ENCODE measurements at places on chromosomes 7 and 10.

DNA sequence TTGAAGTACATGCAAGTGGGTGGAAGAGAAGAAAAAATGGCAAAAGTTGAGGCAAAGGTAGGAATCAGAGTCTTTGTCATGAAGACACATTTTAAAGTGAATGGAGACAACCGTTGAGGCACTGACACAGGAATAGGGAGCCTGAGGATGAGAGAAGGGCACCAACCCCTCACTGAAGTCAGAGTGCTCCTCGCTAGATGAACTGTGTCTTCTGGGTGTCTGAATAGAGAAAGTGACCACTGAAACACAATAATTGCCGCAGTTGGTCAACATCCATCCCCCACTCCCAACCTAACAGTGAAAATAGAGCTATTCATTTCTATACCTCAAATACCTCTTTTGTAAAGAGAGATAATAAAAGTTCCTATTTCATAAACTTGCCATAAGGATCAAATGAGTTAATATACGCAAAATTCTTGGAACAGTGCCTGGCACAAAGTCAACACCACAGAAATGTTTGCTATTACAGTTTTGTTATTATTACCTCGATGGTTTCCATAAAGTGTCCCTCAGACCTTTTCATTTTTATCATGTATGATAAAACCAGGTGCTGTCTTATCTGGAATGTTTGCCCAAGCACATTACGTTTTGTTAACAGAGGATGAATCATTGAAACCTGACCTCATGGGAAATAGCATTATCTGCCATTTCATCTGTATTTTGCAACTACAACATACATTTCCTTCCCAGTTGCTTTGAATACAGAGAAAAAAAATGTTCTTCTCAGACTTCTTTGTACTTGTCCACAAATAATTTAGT lies 61.8 kb upstream of the SP4 start:
- DNase-seq = no peak

GRCh38 chr10:101222683-101223273 lies 6.5 kb downstream of the LBX1 start:
- DNase-seq = no peak

DNA sequence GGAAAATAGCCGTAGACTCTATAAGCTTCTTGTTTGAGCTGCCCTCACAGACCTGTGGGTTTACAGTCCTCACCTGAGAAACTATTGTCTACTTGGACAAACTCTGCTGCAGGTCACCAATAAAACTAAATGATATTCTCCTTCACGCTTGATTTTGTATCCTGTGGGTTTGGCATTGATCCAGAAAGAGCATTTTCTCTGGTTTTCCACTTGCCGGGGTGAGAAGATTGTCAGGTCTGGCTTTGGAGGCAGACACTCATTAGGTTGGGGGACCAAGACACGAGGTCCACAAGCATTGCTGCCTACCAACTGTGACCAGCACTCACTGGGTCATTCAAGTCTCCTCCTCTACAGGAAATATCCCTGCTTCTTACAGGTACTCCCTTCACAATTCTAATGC lies 68.5 kb downstream of the CDC14C start:
- DNase-seq = no peak

GRCh38 chr10:4719036-4719435 lies 107.0 kb upstream of the AKR1E2 start:
- DNase-seq = no peak

DNA sequence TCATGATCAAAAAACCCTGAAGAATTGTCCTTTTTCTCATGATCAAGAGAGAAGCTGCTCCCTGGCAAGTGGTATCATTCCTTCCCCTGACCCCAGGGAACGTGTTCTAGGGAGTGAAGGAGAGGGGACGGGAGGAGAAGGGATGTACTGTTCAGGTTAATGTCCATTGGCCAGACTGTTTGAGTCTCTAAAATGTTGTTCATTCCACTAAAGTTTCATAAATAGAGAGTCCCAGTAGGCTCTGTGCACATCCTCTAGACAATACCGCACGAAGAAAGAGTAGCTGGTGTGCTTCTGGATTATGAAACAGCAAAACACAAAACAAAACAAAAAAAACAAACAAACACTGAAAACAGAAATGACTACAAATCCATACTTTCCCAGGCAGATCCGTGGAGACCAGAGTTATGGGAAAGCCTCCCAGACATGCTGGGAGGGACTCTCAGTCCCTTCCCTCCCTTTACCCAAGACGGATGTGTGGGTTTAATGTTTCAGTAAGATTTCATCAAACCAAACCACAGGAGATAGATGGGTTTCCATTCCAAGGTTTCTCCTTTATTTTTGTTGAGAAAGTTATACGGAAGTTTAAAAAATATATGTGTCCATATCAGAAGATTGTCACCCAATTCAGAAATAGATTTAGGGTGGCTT lies 66.5 kb upstream of the TNS3 start:
- DNase-seq = no peak

- no peak for DNase-seq
Measured at GRCh38 chr7:151721694-151722093, 155.2 kb downstream of the PRKAG2 start.

GRCh38 chr7:102407910-102408309 lies 11.7 kb downstream of the PRKRIP1 start:
- no peak for DNase-seq

GRCh38 chr10:79436066-79436849 lies 9.2 kb downstream of the ZCCHC24 start:
- no peak for DNase-seq

GRCh38 chr7:143235561-143235960 lies 13.7 kb downstream of the TAS2R40 start:
- DNase-seq = no peak

GRCh38 chr7:74149603-74150002 lies 24.6 kb upstream of the EIF4H start:
- no peak for DNase-seq

All from stimulated activated CD4-positive, alpha-beta T cell treated with anti-CD3 and anti-CD28 coated beads, TNF-alpha, amount 100 ng/mL, for 1 hour (primary cell).